ENCODE measurements at places on chromosomes 6 and 20.

DNA sequence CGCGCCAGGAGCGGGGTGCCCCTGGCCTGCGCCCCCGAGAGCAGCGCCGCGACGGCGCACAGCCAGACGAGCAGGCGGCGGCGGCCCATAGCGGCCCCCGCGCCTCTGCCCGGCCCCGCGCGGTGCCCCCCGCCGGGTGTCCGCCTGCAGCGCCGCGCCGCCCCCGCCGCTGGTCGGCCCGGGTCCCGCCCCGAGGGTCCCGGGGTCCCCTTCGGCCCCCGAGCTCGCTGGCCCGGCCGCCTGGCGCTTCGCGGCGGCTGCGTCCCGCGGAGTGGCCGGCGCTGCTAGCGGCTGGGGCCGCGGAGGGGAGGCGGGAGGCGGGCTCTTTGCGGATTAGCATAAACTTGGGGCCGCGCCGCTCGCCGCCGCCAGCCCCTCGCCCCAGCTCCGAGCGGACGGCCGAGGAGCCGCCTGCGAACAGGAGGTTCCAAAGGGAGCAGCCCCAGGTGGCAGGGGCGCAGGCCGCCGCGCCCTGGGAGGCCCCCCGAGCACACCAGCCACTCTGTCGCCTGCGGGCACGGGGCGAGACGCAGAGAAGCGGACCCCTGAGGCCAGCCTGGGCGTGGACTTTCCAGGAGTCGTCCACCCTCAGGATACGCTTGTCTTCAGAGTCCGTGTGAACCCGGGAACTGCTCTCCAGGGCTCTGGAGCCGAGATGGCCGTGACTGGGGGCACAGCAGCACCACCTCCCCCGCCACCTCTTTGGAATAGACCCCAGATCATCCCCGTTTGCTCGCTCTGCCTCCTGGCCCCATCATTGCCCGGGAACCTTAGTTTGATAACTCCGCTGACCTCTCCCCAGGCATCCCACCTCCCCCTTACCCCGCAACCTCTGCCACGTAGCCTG lies at the start of gene EMILIN3:
TSS of gene EMILIN3 (minus strand) at position 273 of the 847 bp plus-strand sequence. CDS start at position 89, 184 bp downstream.
- no peak for DNase-seq

DNA sequence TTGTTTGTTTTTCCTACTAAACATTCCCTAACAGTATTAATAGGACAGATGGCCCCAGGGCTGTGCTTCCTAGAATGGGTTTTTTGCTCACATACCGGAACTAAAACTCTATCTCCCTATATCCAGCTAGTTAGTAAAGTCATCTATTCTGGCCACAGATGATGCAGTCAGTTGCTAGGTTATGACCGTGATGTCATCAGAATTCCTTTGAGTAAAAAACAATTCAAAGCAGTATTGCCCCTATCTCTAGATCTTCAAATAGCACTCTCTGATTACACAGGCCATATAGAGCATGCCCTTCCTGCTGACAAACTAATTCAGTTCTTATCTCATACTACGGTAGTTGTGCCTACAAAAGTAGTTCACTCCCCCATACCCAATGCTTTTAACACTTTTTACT lies 17.9 kb upstream of the ZNF451 start:
- no peak for DNase-seq

GRCh38 chr6:135535989-135536414 lies 38.5 kb upstream of the AHI1 start:
- DNase-seq: no peak

GRCh38 chr6:34341481-34341971 lies 50.9 kb downstream of the NUDT3 start:
- DNase-seq: no peak

GRCh38 chr6:150890346-150890745 lies 24.8 kb downstream of the MTHFD1L start:
- no peak for DNase-seq

- DNase-seq: no peak
These were observed 3.8 kb downstream of the CEBPB start for GRCh38 chr20:50194422-50194830.

GRCh38 chr6:56025795-56026194 lies 150.4 kb upstream of the BMP5 start:
- no peak for DNase-seq

DNA sequence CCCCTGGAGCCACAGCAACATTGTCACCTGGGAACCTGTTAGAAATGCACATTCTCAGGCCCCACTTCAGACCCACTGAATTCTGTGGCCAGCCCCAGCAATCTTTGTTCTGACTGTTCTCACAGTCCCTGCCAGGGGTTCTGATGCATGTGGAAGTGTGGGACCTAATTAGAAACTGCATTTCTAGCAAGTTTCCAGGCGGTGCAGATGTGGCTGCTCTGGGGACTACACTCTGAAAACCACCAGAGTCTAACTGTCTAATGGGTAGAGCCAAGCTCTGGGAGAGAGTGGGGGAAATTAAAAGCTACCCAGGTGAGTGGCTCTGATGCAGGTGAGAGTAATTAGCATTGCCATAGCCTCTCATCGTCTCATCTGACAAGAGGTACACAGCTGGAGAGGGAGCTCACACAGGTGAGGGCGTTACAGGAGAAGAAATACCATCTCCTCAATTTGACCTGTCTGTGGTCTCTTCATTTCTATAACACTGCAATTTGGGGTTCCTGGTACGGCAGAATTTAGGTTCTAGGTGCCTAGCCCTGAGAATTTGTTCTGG lies 66.0 kb downstream of the SNX5 start:
- no peak for DNase-seq

DNA sequence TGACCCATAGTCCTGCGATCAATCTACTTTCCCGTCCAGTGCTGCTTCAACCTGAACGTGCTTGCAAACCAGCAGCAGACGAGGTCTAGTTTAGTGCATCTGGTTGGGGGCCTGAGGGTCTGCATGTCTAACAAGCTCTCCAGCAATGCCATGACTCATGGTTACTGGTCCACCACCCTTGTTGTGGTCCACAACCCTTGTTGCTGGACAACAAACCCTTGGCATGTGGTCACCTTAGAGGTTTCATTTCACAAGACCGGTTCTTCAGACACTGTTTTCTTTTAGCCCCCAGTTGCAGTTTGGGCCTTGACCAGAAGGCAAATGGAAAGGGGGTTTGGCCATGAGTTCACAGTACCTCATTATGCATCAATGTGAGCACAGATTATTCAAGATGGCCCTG lies 424.8 kb downstream of the QKI start:
- DNase-seq: no peak

- DNase-seq: no peak
These were observed 88.2 kb downstream of the HIVEP2 start for GRCh38 chr6:142856624-142857232.

DNA sequence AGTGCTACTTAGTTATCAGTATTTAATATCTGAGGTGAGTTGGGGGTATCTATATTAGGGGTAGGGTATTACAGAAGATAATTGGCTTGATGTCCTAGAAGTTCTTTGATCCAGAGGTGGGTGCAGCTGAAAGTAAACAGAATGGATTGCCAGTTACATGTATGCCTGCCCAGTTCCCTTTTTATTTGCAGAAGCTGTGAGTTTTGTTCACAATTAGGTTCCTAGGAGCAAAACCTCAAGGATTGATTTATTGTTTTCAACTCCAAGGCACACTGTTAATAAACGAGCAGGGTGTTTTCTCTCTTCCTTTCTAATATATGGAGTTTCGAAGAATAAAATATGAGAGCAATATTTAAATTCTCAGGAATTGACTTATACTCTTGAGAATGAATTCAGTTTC lies 129.0 kb downstream of the SULF2 start:
- no peak for DNase-seq

GRCh38 chr6:71289039-71289801 lies 609 bp downstream of the OGFRL1 start:
- no peak for DNase-seq
